ENCODE measurements at places on chromosomes 5 and 9.
A peak's percentile ranks its signal among the peaks of the same experiment; 100 is the strongest.

DNA sequence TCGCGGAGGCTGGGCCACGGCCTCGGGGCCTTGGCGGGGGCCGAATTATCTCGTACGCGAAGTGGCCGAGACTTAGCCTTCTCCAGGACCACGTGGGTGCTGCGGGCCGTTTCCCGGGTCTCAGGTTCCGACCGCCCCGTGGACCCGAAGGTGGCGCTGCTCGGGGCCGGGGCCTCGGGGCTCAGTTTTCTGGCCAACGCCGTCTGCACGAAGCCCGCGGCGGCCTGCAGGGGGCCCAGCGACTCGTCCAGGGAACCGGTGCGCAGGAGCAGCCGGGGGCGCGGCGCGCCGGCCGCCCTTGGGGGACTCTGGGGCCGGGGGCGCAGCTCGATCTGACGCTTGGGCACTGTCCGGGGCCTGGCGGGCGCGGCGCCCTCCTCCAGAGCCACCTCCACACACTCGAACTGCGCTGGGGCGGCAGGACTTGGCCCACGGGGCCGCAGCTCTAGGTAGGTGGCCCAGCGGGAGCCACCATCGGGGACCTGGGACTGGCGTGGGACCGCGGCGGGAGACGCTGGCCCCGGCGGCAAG lies 716 bp downstream of the PROB1 start:
- no peak for DNase-seq

DNA sequence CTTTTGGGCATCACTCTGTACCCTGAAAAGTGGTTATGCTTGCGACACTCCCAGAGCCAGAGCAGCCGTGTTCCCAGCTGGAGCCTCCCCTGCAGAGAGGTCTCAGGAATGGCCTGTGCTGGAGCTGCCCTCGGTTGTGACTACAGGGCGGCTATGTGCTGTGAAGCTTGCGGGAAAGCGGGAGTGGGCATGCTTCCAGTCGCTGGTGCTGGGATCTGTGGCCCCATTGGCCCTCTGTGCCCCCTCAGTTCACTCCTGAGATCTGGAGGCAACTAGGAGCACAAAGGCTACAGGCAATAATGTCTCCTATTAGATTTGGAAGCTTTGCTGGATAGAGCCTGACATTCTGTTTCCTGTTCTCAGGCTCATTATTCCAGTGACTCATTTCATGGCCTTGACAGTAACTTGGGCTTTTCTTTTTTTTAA lies 56.9 kb downstream of the GPR107 start:
- no peak for DNase-seq

DNA sequence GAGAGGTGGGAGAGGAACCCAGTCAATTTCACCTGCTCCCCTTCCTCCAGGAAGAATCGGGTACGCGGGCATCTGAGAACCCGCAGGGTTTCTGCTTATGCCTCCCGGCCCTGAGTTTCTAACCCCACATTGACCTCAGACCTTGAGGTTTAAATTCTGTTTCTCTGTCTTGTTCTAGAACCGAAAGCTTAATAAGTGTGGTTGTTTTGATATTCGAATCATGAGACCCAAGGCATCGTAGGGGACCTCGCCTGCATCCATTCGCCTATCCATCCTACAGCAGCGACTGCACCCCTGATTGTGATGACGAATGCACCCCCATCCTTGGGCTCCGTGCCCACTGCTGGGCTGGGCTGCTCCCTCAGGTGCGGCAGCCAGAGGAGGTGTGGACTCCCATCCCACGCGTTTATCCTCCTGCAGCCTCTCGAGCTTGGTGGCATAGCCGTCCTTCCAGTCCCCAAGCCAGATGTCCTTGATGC lies 80.8 kb upstream of the IER5L start:
- no peak for DNase-seq

- no peak for DNase-seq
Observed at GRCh38 chr5:127006744-127007143, 23.6 kb downstream of the MARCHF3 start.

DNA sequence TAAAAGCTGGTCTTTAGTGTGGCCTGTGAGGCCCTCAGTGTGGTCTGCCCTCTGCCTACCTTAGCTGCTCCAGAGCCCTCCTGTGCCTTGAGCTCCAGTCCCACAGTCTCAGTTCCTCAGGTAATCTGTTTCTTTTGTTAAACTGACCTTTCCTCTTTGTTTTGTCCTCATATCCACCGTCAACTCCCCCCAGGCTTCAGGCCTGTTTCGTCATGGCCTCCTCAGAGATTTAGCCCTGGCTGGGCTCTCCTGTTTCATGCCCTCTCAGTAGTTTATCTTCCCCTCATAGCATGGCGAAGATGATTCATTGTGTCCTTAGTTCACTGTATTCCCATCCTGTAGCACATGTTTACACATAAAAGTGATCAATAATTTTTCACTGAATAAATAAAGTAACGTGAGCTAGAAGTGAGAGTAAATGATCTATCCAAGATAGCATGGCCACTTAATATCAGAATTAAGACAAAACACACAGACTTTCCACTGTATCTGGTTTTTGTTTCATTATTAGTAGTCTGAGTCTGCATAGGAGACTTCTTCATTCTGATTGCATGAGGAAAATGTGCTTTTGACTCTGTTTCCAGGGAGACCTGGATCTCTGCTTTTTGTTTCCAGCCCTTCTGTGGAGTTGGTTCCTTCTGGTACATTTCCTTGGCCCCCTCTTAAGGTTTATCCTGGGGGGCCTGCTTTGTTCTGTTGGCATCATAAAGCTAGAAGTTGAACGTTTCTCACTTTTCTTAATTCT lies 70.5 kb downstream of the SNX24 start:
- DNase-seq: no peak

DNA sequence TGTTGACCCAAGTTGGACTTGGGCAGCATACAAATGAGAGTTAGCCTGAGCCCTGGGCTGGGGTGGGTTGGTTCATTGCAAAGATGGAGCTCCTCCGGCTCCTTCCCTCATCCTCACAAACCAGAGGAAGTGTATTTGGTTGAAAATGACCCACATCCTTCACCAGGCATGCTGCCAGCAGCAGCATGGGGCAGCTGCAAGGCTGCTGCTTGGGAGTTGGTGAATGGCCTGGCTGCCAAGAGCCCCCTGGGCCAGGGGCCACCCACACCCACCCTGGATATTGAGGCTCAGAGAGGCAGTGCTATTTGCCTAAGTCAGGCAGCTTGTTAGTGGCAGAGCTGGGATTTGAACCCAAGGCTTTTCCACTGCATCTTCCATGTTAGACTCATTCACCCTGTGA lies 29.5 kb downstream of the PPARGC1B start:
- no peak for DNase-seq

GRCh38 chr9:35749515-35750255 lies 598 bp downstream of the RGP1 start:
- peak; percentile 34 for DNase-seq

- DNase-seq: no peak
Observed at GRCh38 chr5:94778732-94779131, 160.3 kb downstream of the SLF1 start.

GRCh38 chr5:58456486-58456885 lies 3.4 kb downstream of the PLK2 start:
- DNase-seq: no peak

GRCh38 chr9:103977163-103977562 lies 116.9 kb upstream of the SMC2 start:
- no peak for DNase-seq

GRCh38 chr9:110750272-110750671 lies 81.7 kb downstream of the MUSK start:
- DNase-seq: no peak

GRCh38 chr5:73615085-73615484 lies 10.9 kb upstream of the ARHGEF28 start:
- peak; percentile 49 for DNase-seq

- no peak for DNase-seq
Observed at GRCh38 chr9:16675131-16675530, 195.3 kb downstream of the BNC2 start.

DNA sequence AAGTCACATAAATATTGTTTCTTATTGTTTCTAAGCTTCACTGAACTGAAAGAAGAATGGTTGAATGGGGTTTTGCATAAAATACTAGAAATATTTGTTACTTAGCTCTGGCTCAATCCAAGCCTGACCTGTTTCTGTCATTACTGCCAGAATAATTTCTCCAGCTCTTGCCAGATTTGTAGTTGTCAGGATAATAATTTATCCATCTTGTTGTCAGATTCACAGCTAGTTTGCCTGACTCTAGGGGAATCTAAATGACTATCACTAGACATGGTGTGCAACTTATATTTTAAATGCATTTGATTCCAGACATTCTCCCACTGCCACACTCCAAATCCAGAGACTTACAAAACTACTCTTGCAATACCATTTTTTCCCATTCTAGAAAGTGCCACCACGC lies 422.7 kb downstream of the ZSWIM6 start:
- DNase-seq: no peak

DNA sequence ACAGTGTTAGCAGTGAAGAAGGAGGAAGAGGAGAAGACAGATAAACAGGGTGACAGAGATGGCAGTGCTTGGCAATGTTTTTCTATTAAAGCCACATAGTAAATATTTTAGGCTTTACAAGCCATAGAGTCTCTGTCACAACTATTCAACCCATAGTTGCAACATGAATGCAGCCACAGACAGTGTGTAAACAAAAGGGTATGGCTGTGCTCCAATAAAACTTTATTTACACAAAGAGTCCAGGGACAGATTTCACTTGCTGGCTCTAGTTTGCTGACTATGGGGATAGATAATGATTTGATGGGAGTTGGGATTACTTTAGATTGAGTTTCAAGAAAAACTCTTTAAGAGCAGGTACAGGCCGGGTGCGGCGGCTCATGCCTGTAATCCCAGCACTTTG lies 224.8 kb upstream of the SEMA6A start:
- no peak for DNase-seq
